ENCODE measurements at places on chromosomes 7 and 10.

- DNase-seq = no peak
These were observed 17.1 kb downstream of the ZNF485 start for GRCh38 chr10:43623351-43623750.

DNA sequence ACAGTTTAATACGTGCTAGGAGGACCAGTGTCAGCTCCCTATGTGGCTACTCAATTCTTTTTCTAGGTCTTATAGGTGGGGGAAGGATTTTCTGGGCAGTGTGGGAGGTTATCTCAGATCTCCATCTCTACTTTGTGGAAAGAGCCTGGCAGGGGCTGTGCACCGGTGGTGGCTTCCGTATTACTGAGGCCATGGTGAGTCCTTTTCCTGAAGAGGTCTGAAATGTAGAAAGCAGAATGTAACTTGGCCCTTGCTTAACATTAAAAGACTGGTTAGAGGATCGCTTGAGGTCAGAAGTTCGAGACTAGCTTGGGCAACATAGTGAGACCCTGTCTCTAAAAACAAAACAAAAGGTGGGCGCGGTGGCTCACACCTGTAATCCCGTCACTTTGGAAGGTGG lies 2.7 kb upstream of the TPST1 start:
- no peak for DNase-seq

GRCh38 chr7:128084896-128085608 lies 53.8 kb upstream of the LRRC4 start:
- DNase-seq = no peak

DNA sequence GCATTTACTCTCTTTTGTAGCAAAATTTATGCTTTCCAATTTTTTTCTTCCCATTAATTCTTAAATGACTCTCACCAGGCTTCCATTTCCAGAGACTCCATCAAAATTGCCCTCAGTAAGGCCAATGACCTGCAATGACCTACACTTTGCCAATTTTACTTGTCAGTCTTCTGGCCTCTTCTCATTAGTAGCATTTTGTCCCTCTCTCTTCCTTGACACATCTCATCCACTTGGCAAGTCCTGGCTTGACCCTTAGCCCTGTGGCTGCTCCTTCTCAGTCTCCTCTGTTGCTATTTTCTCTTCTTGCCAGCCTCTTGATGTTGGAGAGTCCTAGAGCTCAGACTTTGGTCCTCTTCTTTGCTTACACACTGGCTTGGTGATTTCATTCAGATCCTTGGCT lies 166.1 kb upstream of the MTPN start:
- no peak for DNase-seq

GRCh38 chr7:153523320-153524015 lies 528.7 kb upstream of the DPP6 start:
- no peak for DNase-seq

DNA sequence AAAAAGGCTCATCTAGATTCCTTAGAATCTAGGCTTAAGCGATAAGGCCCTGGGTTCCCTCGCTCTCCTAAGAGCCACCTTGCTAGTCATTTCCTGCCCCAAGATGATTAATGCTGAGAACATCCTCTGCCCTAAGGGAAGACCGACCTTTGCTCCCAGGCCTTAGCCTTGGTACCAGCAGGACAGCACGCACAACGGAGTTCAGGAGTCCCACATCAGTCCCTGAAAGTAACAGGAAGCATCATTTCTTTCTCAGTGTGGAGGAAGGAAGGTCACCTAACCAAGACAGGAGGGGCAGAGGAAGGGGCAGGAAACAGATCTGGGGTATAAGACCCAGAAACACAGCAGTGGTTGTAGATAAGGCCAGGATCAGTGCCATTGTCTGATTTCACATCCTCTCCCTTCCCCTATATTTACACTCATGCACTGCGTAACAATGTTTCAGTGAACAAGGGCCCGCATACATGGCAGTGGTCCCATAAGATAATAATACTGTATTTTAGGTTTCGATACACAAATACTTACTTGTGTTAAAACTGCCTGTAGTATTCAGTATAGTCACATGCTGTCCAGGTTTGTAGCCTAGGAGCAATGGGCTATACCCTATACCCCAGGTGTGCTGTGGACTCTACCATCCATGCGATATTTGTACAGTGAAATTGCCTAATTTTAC lies 8.1 kb upstream of the FAM107B start:
- DNase-seq = no peak

DNA sequence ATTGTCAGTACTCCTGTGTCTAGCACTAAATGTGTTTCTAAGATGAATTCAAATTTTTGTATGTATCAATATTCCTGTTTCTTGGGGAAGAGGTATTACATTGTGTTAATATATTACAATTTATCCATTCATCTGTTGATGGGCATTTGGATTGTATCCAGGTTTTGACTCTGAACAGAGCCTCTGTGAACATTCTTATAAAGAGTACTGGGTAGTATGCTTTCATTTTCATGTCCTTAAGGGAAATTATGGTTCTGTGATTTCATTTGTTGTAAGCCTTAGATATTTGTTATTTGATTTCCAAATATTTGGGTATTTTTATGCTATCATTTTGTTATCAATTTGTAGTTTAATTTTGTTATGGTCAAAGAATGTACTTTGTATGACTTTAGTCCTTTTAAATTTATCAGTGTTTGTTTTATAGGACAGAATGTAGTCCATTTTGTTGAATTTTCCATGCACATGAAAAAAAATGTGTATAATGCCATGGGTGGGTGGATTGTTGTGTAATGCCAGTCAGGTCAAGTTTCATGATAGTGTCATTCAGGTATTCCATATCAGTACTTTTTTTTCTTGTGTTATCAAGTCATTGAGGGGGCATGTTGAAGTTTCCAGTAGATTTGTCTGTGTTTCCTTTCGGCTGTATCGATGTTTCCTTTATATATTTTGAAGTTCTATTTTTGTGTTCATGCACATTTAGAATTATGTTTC lies 38.4 kb downstream of the STAM start:
- DNase-seq = no peak

DNA sequence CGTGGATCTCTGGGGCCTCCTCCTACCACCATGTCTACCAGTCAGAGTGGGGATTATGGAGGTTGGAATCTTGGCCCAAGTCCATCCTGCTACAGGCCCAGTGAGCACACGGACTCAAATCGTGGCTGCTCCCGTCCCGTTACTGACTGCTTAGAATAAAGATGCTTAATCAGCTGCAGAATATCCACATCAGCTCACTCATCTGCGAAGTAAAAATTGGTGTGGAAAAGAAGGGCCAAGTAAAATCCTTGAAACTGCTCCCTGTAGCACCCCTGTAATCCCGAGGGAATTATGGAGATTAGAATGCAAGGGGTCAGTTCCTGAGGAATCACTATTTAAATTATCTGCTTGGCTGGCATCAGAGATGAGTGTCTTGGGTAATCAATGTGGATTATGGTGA lies 13.0 kb upstream of the HTR5A start:
- DNase-seq = no peak

DNA sequence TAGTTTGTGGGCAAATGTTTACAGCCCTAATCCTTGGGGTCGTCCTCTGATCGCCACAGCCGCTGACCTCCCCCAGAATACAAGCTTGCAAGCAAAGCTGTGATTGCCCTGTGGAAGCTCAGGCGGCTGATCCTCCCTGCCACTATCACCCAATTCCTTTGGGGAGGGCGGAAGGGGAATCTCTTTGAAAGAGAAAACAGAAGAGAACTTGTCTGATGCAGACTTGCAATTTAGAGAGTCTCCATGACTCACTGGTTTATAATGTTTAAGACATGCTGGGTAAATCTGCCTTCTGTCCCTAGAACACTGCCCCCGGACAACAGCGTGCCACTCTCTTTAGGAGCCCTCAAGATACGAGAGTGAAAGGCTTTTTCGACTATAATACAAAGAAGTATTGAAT lies 75.5 kb downstream of the NRP1 start:
- DNase-seq = no peak

- DNase-seq = no peak
These were observed 76.4 kb downstream of the CTTNBP2 start for GRCh38 chr7:117796889-117797288.

- DNase-seq = no peak
These were observed 519.6 kb downstream of the REEP3 start for GRCh38 chr10:64040781-64041180.
